ENCODE measurements at places on chromosomes 7 and 10. TPM values are rescaled to one million over a fixed set of nuclear protein-coding genes. Genes with fewer than 3 reads are reported as not detected.

GRCh38 chr7:20019757-20020432 is 197.3 kb downstream of the MACC1 start:
- H3K27me3 ChIP-seq = no peaks in the 10 kb centered on the region
- H3K27ac ChIP-seq = no peak overlapping the region
- no peak overlapping the region for H3K4me3 ChIP-seq
- H3K36me3 ChIP-seq = no peaks in the 10 kb centered on the region
- H3K4me1 ChIP-seq = peaks cover 2% of the 10 kb centered on the region

- peaks cover 2% of the 10 kb centered on the region for H3K4me1 ChIP-seq
- peaks cover 28% of the 10 kb centered on the region for H3K27me3 ChIP-seq
- H3K4me3 ChIP-seq = no peak overlapping the region
- no peak overlapping the region for H3K27ac ChIP-seq
- no peak for DNase-seq
These were observed 62.0 kb upstream of the AKR1E2 start for GRCh38 chr10:4763960-4764428.

DNA sequence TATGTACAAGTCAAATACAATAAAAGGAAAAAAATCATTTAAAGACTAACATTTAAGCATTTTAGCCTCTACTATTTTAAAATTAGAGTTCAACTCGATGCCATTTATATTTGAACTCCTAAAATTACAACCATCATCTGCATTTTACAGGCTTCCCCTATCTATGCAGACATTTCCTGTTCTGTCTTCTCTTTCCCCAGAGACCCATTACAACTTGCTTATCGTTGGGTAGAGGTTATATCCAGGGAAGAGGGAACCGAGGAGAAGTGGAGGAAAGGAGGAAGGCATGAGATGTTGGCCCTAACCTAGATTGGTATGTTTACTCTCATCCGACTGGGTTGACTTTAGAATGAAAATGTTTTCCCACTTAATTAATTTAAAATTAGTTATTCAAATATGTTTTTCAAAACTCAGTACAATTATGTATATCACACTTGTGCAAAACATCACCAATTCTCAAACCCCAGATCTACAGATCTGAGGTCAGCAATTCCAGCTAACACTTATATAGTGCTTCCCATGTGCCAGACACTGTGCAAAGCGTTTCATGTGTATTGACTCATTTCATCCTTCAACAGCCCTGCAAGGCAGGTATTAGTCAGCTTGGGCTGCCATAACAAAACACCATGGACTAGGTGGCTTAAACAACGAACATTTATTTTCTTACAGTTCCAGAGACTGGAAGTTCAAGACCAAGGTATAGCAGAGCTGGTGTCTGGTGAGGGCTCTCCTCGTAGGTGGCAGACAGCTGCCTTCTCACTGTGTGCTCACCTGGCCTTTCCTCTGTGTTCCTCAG is 27.3 kb upstream of the HERPUD2 start:
- no peaks in the 10 kb centered on the region for H3K27me3 ChIP-seq
- peak; percentile 29 for DNase-seq
- peaks cover 7% of the 10 kb centered on the region for H3K36me3 ChIP-seq
- H3K27ac ChIP-seq = peak overlapping the region; percentile 75

- H3K36me3 ChIP-seq = no peaks in the 10 kb centered on the region
- no peaks in the 10 kb centered on the region for H3K27me3 ChIP-seq
- no peak overlapping the region for H3K27ac ChIP-seq
- H3K4me3 ChIP-seq = no peak overlapping the region
- no peak for DNase-seq
These were observed 180.3 kb downstream of the ELFN1 start for GRCh38 chr7:1850111-1850975.

Gene C10orf90
- total RNA-seq = not detected

Gene SEC61A2
- 10.1 TPM for total RNA-seq
